Ovary (tissue), 10 donors: ENCODE measurements at places on chromosomes 5 and 9. TPM values are rescaled to one million over a fixed set of nuclear protein-coding genes. Genes with fewer than 3 reads are reported as not detected.

DNA sequence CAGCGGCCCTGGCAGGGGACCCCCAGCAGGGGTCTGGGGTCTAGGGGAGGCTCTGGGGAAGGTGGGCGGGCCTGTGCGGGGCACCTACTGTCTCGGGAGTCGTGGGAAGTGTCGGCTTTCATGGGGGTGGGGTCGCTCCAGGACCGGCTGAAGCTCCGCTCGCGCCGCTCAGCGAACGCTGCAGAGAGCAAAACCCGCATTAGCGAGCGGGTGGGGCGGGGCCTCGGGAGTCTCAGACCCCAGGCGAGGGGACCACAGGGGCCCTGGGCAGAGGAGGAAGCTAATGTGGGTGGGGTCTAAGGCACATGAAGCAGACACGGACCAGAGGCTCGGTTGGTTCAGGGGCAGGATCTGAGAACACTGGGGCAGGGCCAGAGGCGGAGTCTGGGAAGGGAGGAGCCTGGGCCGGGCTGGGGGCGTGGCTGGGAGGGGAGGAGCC, 5.5 kb downstream of the NSMF start:
- H3K27ac ChIP-seq = no peak overlapping the region
- peak; percentile 72 for DNase-seq
- peak overlapping the region; percentile 25 for H3K4me3 ChIP-seq
- H3K27me3 ChIP-seq = no peaks in the 10 kb centered on the region
- no peaks in the 10 kb centered on the region for H3K36me3 ChIP-seq

GRCh38 chr5:67215519-67216471, 19.2 kb upstream of the CD180 start:
- no peaks in the 10 kb centered on the region for H3K27me3 ChIP-seq
- peaks cover 4% of the 10 kb centered on the region for H3K4me1 ChIP-seq
- no peak overlapping the region for H3K27ac ChIP-seq
- DNase-seq = peak; percentile 41

DNA sequence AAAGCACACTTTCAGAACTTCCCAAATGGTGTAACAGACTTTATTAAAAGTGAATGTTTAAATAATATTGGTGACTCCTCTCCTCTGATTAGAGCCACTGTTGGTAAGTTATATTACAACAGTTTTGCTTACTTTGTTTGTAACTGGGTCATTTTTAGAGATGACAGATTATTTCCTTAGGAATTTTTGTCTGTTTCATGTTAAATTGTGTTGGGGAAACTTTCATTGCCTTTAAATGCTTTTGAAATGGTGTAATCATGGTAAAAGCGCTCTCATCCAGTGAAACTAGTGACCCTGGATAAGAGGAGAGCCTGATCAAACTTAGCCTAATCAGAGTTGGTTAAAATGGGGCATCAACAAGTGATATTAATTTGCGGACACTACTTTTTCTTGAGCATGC, 39.4 kb downstream of the TNPO1 start:
- H3K36me3 ChIP-seq = no peaks in the 10 kb centered on the region
- no peak overlapping the region for H3K4me3 ChIP-seq
- H3K27ac ChIP-seq = no peak overlapping the region
- no peaks in the 10 kb centered on the region for H3K27me3 ChIP-seq

GRCh38 chr9:18255747-18256146, 218.2 kb upstream of the ADAMTSL1 start:
- DNase-seq = no peak
- H3K4me1 ChIP-seq = no peaks in the 10 kb centered on the region
- no peak overlapping the region for H3K4me3 ChIP-seq
- no peak overlapping the region for H3K27ac ChIP-seq
- H3K36me3 ChIP-seq = no peaks in the 10 kb centered on the region

GRCh38 chr5:140391732-140392131, 9.9 kb upstream of the ANKHD1 start:
- DNase-seq = no peak
- H3K4me3 ChIP-seq = no peak overlapping the region
- no peak overlapping the region for H3K27ac ChIP-seq
- H3K27me3 ChIP-seq = no peaks in the 10 kb centered on the region
- H3K36me3 ChIP-seq = no peaks in the 10 kb centered on the region
- no peaks in the 10 kb centered on the region for H3K4me1 ChIP-seq

DNA sequence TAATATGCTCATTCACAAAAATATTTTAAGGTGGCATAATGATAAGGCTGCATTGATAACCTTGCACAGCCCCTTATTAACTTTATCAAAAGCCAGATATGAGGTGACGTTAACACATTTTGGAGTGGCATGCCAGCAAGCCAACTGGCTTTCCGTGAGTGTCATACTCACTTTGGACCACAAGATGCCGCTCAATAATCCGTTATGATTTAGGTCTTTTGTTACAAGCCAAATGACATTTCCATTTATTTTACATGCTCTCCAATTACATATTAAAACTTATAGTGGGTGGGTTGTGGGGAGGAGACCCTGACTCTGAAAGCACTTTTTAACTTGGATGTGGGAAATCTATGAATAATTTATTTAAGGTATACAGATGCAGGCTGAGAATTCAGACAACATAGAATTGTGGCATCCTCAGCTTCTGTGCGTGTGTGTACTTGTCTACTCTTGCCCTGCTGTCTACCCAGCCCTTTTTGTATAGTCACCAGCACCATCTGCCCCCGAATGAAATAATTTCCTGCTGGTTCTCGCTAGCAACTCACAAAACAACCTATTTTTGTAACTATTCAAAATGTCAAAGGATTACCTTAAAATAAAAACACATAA, 305.1 kb downstream of the PSAT1 start:
- no peak overlapping the region for H3K27ac ChIP-seq
- H3K4me3 ChIP-seq = no peak overlapping the region
- DNase-seq = no peak
- no peaks in the 10 kb centered on the region for H3K36me3 ChIP-seq

DNA sequence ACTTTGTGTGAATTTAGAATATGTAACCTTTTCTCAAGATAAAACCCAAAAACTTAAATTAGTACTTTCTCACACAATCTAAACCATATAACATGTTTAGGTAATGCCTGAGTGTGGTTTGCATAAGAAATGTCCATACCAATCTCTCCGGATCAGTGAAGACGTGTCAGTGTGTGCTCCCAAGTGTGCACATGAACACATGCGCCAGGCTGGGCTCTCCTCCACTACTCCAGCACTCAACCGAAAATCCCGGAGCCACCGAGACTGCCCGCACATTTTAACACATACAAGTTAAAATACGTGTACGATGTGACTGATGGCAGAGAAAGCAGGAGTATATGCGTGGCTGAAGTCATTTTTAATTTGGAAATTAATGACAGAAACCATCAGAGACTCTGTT, 658.4 kb downstream of the EFNA5 start:
- H3K27ac ChIP-seq = no peak overlapping the region
- no peak overlapping the region for H3K4me3 ChIP-seq

- no peaks in the 10 kb centered on the region for H3K4me1 ChIP-seq
- no peak overlapping the region for H3K4me3 ChIP-seq
- H3K27ac ChIP-seq = no peak overlapping the region
- no peaks in the 10 kb centered on the region for H3K27me3 ChIP-seq
- no peak for DNase-seq
Measured at GRCh38 chr9:124818431-124819281, 34.6 kb upstream of the WDR38 start.

DNA sequence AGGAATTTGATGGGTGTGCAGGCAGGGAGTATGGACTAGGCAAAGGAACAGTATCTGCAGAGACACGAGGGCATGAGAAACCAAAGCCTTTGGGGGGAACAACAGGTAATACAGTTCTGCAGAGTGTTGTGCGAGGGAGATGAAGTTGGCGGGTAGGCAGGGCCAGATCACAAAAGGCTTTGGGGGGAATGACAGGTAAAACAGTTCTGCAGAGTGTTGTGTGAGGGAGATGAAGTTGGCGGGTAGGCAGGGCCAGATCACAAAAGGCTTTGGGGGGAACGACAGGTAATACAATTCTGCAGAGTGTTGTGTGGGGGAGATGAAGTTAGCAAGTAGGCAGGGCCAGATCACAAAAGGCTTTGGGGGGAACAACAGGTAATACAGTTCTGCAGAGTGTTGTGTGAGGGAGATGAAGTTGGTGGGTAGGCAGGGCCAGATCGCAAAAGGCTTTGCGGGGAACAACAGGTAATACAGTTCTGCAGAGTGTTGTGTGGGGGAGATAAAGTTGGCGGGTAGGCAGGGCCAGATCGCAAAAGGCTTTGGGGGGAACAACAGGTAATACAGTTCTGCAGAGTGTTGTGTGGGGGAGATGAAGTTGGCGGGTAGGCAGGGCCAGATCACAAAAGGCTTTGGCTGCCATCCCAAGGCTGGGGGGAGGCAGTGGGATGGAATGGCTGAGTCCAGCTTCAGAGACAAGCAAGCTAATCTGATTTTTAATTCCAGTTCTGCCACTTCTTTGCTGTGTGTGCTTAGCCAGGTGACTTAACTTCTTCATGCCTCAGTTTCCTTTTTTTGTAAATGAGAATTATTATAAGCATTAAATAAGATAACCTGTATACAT, 33.0 kb downstream of the FRMPD1 start:
- H3K27me3 ChIP-seq = no peaks in the 10 kb centered on the region
- H3K4me1 ChIP-seq = no peaks in the 10 kb centered on the region
- no peak overlapping the region for H3K27ac ChIP-seq
- no peak for DNase-seq
- H3K4me3 ChIP-seq = no peak overlapping the region

GRCh38 chr5:36060420-36060887, 6.2 kb downstream of the UGT3A2 start:
- H3K27ac ChIP-seq = no peak overlapping the region
- H3K27me3 ChIP-seq = no peaks in the 10 kb centered on the region
- H3K4me3 ChIP-seq = no peak overlapping the region
- no peaks in the 10 kb centered on the region for H3K4me1 ChIP-seq
- DNase-seq = no peak

DNA sequence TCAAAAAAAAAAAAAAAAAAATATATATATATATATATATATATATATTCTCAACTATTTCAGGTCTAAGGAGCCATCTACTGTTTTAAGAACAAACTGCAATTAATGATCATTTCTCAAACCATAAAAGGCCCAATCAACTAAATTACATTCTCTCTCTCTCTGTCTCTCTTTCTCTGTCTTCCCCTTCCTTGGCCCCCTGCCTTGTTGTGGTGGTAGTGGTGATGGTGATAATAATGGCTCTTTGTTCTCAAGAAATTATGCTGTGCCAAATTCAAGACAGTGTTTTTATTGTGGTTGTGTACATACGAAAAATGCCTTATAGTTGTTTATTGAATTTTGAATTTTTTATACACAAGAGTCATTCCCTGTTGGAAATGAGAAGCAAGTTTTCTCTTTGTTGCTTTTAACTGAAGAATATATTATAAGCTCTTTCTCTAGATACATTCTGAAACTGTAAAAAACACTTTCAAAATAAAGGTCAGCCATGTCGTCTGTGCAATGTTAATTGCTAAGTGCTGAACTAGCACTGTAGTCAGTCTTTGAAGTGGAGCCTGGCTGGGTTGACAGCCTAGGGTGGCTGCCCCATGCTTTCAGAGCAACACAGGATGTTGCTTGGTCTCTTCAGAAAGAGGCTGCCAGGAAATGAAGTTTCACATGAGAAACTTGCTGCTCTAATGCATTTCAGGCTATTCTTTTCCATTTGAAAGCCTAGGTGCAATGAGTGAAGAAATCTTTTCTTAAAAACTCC, 96.0 kb downstream of the HINT1 start:
- no peaks in the 10 kb centered on the region for H3K4me1 ChIP-seq
- DNase-seq = no peak
- no peaks in the 10 kb centered on the region for H3K27me3 ChIP-seq
- no peaks in the 10 kb centered on the region for H3K36me3 ChIP-seq
- no peak overlapping the region for H3K27ac ChIP-seq

DNA sequence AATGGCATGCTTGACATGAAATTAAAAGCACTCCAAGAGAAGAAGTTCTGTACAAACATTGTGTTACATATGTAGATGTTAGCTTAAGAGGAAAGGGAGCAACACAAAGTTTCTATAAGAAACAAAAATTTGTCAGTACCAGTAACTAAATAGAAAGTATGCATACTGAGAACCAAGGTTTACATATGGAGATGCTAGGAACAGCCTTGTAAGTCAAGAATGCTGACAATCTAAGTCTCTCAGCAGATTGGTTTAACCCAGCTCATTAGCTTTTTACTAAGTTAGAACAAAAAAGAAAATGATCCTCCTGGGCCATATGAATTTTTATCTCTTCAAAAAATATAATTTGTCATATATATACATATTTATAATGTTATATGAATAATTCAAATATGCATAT, 2022.1 kb upstream of the ACO1 start:
- H3K27me3 ChIP-seq = peaks cover 2% of the 10 kb centered on the region
- no peak overlapping the region for H3K4me3 ChIP-seq

- no peaks in the 10 kb centered on the region for H3K36me3 ChIP-seq
- no peak for DNase-seq
- no peak overlapping the region for H3K27ac ChIP-seq
- no peak overlapping the region for H3K4me3 ChIP-seq
Measured at GRCh38 chr5:32790411-32790951, 79.4 kb downstream of the NPR3 start.

DNA sequence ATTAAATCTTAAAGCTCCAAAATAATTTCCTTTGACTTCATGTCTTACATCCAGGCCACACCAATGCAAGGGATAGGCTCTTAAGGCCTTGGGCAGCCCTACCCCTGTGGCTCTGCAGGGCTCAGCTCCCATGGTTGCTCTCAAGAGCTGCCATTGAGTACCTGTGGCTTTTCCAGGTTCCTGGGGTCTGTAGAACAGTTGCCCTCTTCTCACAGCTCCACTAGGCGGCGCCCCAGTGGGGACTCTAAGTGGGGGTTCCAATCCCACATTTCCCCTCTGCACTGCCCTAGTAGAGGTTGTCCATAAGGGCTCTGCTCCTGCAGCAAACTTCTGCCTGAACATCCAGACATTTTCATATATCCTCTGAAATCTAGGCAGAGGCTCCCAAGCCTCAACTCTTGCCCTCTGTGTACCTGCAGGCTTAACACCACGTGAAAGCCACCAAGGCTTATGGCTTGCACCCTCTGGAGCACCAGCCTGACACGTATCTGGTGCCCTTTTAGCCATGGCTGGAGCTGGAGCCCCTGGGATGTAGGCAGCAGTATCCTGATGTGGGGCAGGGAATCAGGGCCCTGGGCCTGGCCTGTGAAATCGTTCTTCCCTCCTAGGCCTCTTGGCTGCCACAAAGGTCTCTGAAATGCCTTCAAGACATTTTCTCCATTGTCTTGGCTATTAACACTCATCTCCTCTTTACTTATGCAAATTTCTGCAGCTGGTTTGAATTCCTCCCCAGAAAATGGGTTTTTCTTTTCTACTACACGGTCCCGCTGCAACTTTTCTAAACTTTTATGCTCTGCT, 185.1 kb downstream of the SMARCA2 start:
- peaks cover 1% of the 10 kb centered on the region for H3K4me1 ChIP-seq
- no peak overlapping the region for H3K27ac ChIP-seq
- DNase-seq = no peak
- H3K4me3 ChIP-seq = no peak overlapping the region

The ERCC8 gene
- polyA plus RNA-seq = 7.5 TPM

The DOCK8 gene
- 9.4 TPM for polyA plus RNA-seq

The FLT4 gene
- polyA plus RNA-seq = 12.2 TPM

The PKD2L2 gene
- polyA plus RNA-seq = 0.05 TPM

The INSL4 gene
- polyA plus RNA-seq = not detected
